ENCODE measurements at places on chromosomes 7 and 10. TPM values are rescaled to one million over a fixed set of nuclear protein-coding genes. Genes with fewer than 3 reads are reported as not detected.

DNA sequence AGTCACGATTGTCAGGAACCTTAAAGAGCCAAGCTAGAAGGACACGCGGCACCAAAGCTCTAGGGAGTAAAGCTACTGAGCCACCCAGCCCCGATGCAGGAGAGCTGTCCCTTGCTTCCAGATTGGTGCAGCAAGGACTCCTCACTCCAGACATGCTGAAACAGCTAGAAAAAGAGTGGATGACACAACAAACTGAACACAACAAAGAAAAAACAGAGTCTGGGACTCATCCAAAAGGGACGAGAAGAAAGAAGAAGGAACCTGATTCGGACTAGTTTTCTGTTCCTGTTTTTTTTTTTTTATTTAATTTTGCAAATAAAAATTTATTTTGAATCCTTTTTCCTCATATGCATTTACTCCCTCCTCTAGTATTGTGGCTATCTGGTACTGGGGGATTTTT is 11.4 kb upstream of the HKDC1 start:
- H3K27ac ChIP-seq = no peak overlapping the region
- no peaks in the 10 kb centered on the region for H3K4me1 ChIP-seq
- no peak overlapping the region for H3K4me3 ChIP-seq
- no peak for DNase-seq
- H3K36me3 ChIP-seq = peaks cover 6% of the 10 kb centered on the region

DNA sequence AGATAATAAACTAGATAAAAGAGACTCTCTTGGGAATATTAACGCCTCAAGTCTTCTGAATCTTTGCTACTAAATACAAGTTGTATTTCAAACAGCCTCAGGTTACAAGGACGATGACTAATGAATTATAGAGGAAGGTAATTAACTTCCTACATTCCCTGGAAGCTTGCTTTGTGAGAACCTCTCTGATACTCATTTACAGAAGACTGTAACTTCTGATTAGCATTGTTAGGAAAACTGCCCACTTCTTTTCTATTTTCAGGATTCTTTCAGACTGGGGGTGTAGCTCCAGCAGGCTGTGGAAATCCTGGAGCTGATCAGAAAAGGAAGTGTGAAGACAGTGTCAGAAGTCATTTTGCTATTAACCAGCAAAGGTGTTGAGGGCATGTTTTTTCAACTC is 316.7 kb upstream of the NPSR1 start:
- no peak for DNase-seq
- no peak overlapping the region for H3K27ac ChIP-seq
- H3K4me3 ChIP-seq = no peak overlapping the region
- no peaks in the 10 kb centered on the region for H3K27me3 ChIP-seq
- H3K4me1 ChIP-seq = no peaks in the 10 kb centered on the region
- H3K36me3 ChIP-seq = no peaks in the 10 kb centered on the region

GRCh38 chr7:150971242-150972022 is 6.7 kb downstream of the KCNH2 start:
- H3K27me3 ChIP-seq = no peaks in the 10 kb centered on the region
- no peaks in the 10 kb centered on the region for H3K36me3 ChIP-seq

DNA sequence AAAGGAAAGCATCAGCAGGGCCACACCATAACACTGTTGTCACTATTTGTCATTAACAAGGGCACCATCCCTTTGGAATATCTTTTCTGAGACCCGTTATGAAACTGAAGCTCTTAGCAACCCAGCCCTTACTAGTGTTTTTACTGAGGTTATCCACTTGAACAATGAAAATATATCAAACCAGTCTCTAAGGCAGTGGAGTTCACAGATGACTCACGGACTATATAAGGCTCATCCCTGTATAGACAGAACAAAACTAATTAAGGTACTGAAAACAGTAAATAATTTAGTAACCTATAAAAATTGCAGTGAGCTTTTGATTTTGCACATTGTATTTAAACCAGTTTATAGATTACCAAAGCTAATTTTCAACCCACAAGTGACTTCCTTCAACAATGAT is 196.0 kb downstream of the ELAPOR2 start:
- no peaks in the 10 kb centered on the region for H3K36me3 ChIP-seq
- no peak for DNase-seq
- H3K4me3 ChIP-seq = no peak overlapping the region
- no peak overlapping the region for H3K27ac ChIP-seq
- H3K27me3 ChIP-seq = no peaks in the 10 kb centered on the region

DNA sequence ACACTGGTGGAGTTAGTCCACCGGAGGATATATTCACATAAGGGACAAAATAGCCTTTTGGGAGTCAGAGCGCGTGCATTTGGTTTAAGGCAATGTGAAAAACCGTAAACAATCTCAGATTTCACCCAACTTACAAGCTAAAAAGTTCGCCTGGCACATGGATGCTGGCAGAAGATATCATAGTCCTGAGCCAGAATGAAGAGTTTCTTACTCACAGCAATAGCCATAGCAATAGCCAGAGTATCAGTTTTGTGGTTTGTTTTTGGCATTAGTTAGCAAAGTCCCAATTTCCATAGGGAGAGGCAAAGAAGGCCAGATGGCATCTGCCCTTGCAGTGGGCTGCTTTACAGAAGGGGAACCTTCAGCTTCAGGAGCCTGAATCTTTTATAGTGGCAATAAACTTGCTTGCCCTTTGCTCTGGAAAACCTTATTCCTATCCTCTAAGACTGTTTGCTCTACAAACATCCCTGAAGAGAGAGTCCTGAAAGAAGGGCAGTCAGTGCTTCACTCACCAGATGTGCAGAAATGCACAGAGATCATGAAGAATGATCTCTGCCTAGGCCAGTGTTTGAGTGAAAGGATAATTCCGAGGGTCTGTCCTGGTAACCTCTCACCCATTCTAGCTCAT is 28.7 kb upstream of the RSBN1L start:
- no peaks in the 10 kb centered on the region for H3K27me3 ChIP-seq
- H3K4me1 ChIP-seq = peaks cover 3% of the 10 kb centered on the region
- DNase-seq = no peak
- no peak overlapping the region for H3K4me3 ChIP-seq

DNA sequence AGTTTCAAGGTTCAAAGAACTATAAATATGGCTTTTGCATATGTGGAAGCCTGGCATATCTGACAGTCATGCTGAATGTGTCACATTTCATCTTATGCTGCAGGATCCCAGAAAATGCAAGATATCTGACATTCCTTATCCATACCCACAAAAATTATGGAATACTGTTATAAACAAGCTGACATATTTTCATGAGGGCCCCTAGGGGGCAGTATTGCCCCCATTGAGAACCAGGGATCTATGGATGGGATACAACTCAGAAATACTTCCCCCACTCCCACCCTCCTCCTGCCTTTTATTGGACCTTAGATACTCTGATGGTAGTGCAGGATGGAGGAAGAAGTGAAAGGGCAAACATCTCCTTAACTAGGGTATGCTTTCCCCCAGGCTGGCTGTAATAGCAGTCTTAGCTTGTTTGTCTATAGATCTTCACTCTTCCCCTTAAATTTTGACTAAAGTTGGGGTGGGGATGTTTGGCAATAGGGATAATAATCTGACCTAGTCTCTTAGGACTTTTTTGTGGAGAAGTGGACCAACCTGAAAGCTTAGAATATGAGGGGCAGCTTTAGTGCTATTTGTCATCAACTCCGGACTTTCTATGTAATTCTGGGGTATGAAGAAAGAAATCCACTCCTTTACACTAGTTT is 3.5 kb upstream of the GNGT1 start:
- no peak overlapping the region for H3K4me3 ChIP-seq
- H3K27ac ChIP-seq = no peak overlapping the region
- no peak for DNase-seq
- H3K27me3 ChIP-seq = no peaks in the 10 kb centered on the region
- H3K4me1 ChIP-seq = no peaks in the 10 kb centered on the region

DNA sequence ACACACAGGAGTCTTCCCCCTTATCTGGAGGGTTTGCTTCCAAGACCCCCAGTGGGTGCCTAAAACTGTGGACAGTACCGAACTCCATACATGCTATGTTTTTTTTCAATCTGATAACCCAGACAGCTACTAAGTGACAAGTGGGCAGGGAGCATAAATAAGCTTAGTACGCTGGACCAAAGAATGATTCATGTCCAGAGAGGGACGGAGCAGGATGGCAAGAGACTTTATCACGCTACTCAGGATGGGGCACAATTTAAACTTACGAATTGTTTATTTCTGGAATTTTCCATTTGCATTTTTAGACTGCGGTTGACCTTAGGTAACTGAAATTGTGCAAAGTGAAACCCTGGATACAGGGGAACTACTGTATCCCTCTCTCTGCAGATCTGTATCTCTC is 410.0 kb upstream of the MKI67 start:
- DNase-seq = no peak
- H3K4me3 ChIP-seq = no peak overlapping the region
- no peak overlapping the region for H3K27ac ChIP-seq
- H3K27me3 ChIP-seq = peaks cover 17% of the 10 kb centered on the region
- H3K36me3 ChIP-seq = no peaks in the 10 kb centered on the region

DNA sequence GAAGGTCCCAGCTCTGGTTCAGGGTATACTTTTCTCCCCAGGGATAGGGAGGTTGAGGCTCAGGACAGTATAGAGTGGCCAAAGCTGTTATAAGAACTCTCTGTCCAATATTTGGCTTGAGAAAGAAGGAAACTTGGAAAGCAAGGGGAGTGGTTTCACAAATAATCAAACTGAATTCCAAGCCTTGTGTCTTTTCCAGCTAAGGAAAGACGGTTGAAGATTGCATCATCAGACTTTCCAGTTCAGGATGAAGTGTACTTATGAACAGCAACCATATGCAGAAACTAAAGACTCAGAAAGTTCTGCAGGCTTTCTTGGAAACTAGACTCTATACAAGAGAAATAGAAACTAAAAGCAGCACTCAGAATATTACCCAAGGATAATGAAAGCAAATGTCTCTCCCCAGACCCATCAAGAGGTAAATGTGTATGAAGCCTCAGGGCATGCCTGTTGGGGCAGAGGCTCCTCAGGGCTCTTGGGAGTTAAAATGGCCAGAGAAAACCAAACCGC is 46.4 kb downstream of the RAMP3 start:
- no peaks in the 10 kb centered on the region for H3K36me3 ChIP-seq
- DNase-seq = no peak
- peaks cover 14% of the 10 kb centered on the region for H3K4me1 ChIP-seq
- peak overlapping the region; percentile 81 for H3K27ac ChIP-seq

GRCh38 chr10:42866115-42866995 is 83.8 kb downstream of the BMS1 start:
- H3K27ac ChIP-seq = no peak overlapping the region
- H3K4me1 ChIP-seq = peaks cover 14% of the 10 kb centered on the region
- H3K36me3 ChIP-seq = no peaks in the 10 kb centered on the region
- H3K27me3 ChIP-seq = peaks cover 8% of the 10 kb centered on the region
- peak; percentile 95 for DNase-seq

GRCh38 chr10:93435621-93436397 is 46.3 kb downstream of the MYOF start:
- H3K4me3 ChIP-seq = no peak overlapping the region
- DNase-seq = no peak
- H3K4me1 ChIP-seq = peaks cover 53% of the 10 kb centered on the region
- H3K36me3 ChIP-seq = no peaks in the 10 kb centered on the region
- peak overlapping the region; percentile 96 for H3K27ac ChIP-seq
- H3K27me3 ChIP-seq = no peaks in the 10 kb centered on the region

DNA sequence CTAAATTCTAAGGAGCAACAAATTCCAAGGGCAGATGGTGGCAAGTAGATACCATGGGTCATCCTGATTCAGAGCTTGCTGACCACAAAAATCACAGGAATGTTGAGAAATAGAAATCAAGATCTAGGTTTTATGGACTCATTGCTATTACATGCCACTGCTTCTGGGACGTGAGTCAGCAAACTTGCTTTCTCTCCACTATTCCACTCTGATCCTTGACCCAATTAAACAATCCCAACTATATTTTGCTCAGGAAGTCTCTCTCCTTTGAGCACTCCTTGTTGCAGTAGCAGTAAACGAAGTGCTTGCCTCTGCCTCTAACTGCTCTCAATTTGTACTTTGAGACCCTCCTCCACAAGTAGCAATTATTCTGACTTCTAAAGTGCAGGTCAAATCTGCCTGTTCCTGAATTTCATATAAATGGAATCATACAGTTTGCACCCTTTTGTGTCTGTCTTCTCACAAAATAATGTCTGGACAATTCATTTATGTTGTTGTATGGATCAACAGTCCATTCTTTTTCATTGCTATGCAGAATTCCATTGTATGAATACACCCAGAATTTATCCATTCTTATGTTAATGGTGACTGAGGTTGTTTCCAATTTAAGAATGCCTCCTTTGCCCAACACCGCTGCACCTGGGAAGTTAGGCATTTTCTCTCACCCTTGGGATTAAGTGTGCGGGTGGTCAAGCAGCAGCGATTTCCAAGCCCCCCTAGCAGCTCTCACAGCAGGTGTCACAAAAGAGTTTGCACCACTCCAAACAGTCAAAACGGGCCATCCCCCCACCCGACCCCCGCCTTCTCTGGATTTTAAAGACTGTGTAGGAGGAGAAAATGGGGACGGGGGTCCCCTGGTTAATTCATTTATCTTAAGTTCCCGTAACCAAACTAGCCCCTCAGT is 35.9 kb downstream of the ACSM6 start:
- no peaks in the 10 kb centered on the region for H3K27me3 ChIP-seq
- no peaks in the 10 kb centered on the region for H3K4me1 ChIP-seq
- H3K36me3 ChIP-seq = peaks cover 21% of the 10 kb centered on the region
- no peak overlapping the region for H3K4me3 ChIP-seq
- no peak for DNase-seq

GRCh38 chr7:25802473-25802872 is 349.5 kb upstream of the NFE2L3 start:
- no peaks in the 10 kb centered on the region for H3K36me3 ChIP-seq
- DNase-seq = no peak
- H3K27me3 ChIP-seq = no peaks in the 10 kb centered on the region

GRCh38 chr7:151838861-151839381 is 38.0 kb downstream of the PRKAG2 start:
- no peaks in the 10 kb centered on the region for H3K36me3 ChIP-seq
- no peak overlapping the region for H3K4me3 ChIP-seq
- peaks cover 24% of the 10 kb centered on the region for H3K4me1 ChIP-seq
- no peaks in the 10 kb centered on the region for H3K27me3 ChIP-seq
- peak; percentile 87 for DNase-seq

Gene ST8SIA6
- total RNA-seq = 5.5 TPM

Gene PRKG1
- total RNA-seq = 21.6 TPM

Gene OR2A42
- 0.46 TPM for total RNA-seq

All from upper lobe of left lung (tissue), 6 donors.